ENCODE measurements at places on chromosomes 16 and 17.

GRCh38 chr17:66839616-66840015 is 4.7 kb downstream of the CACNG5 start:
- DNase-seq: peak; percentile 11

- DNase-seq: no peak
Measured at GRCh38 chr16:58107228-58107627, 22.0 kb downstream of the CFAP20 start.

DNA sequence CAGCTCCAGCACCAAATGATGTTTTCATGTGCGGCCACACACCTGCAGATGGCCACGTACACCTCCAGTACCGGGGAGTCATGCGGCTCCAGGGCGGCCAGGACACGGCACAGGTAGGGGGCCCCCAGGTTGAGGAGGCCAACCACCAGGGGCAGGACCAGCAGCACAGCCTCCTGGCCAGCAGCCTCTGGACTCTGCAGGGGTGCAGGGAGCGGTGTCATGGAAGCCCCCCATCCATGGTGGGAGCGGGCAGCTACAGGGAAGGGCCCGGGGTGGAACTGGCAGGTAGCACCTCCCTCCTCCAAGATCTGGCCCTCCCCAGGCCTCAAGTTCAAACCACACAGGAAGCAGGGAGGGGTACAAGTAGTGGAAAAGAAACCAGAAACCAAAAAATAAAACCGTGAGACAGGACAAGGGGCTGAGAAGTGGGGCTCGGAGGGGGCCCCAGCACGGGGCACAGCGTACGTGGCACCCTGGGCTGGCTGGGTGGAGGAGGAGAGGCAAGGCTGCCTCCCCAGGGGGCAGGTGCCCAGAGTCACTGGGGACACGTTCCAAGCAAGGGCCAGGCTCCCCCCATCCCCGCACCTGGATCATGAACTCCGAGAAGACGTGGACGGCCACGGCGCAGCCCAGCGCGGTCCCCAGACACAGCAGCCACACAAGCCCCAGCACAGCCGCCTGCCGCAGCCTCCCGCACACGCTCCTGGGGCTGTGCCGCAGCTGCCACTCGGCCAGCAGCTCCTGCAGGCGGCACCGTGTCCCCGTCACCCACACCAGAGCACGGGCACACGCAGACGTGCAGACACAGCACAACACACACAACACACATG is 7.4 kb downstream of the TMC6 start:
- no peak for DNase-seq

GRCh38 chr17:55859301-55859795 is 108.5 kb downstream of the PCTP start:
- no peak for DNase-seq

- DNase-seq: no peak
Measured at GRCh38 chr17:73319766-73320165, 8.0 kb upstream of the CDC42EP4 start.

Measured in Caco-2 (cell line).